ENCODE measurements at places on chromosomes 1 and 21.
A peak's percentile ranks its signal among the peaks of the same experiment; 100 is the strongest.

GRCh38 chr1:212722270-212722957 lies 22.8 kb upstream of the BATF3 start:
- DNase-seq, result no peak

- no peak for DNase-seq
These were observed 57.1 kb upstream of the DMRTB1 start for GRCh38 chr1:53401813-53402745.

GRCh38 chr21:45551783-45552695 lies 9.8 kb upstream of the SLC19A1 start:
- DNase-seq, result no peak

DNA sequence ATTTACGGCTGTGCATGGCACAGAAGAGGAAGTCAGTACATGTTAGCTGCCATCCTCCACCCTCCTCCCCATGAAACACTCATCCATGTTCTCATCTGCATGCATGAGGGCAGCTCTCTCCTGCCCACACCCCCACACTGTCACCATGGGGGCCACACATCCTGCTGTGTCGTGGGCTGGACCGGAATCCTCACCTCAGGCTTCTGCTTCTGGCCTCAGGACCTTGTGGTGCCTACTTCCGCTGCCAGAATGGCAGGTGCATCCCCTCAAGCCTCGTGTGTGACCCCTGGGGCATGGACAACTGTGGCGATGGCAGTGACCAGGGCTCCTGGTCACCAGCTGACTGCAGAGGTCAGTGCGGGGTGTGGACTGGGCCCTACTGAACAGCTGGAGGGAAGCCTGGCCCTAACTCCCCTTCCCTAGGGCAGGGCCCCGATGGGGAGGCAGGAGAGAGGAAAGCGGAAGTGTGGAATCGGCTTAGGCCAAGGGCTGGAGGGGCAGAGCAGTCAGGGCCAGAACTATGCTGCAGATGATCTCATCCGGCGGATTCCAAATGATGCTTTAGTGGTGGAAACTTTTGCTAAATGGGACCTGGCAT lies 3.8 kb downstream of the LDLRAD2 start:
- peak; percentile 34 for DNase-seq

- no peak for DNase-seq
These were observed 15.1 kb downstream of the THBS3 start for GRCh38 chr1:155192346-155193274.

- DNase-seq, result no peak
These were observed 10.7 kb upstream of the LAPTM5 start for GRCh38 chr1:30768159-30768829.

DNA sequence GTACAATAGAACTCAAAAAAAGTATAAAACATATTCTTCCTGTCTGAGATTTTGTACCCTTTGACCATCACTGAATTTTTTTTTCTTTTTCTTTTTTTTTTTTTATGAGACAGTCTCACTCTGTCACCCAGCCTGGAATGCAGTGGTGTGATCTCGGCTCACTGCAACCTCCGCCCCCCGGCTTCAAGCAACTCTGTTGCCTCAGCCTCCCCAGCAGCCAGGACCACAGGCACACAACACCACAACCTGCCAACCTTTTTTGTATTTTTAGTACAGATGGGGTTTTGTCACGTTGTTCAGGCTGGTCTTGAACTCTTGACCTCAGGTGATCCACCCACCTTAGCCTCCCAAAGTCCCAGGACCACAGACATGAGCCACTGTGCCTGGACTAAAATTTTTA lies 10.4 kb downstream of the SDCCAG8 start:
- DNase-seq, result no peak

DNA sequence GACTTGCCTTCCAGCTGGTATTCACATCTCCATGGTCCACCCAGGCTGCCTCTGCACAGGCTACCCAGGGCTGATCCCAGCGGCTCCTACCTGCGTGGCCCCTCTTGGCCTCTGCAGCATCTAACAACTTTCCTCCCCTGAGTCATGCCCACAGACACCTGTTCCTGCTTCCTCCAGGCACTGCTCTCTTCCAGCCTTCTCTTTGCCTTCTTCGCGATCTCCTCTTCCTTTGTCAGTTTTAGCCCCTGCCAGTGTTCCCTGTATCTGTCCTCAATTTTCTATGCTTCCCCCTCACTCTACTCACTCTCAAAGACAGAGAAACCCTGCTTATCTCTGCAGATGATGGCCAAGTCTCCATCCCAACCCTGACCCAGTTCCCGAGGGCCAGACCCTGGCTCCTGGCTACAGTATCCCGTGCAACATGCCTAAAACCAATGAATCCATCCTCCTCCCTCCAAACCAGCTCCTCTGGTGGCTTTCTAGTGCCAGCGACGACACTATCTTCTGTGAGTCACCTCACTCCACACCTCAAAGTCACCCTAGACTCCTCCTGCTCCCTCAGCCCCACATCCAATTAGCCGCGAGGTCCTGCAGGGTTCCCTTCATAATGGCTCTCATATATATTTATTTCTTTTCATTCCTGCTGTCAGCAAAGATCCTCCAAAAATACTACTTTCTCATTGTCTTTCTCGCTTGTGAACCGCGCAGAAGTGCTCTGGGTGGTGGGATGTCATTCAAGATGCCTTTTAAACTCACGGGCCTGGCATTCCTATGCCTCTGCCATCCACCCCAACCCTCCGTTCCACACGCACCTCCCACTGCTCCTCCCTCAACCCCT lies 259.2 kb downstream of the TOMM20 start:
- DNase-seq, result no peak

GRCh38 chr21:43306911-43307676 lies 119.8 kb downstream of the SIK1 start:
- DNase-seq, result peak; percentile 65

- DNase-seq, result no peak
These were observed 351.0 kb downstream of the SIPA1L2 start for GRCh38 chr1:232278925-232279324.

- DNase-seq, result no peak
These were observed 133.1 kb downstream of the LRRC40 start for GRCh38 chr1:70072231-70072751.

DNA sequence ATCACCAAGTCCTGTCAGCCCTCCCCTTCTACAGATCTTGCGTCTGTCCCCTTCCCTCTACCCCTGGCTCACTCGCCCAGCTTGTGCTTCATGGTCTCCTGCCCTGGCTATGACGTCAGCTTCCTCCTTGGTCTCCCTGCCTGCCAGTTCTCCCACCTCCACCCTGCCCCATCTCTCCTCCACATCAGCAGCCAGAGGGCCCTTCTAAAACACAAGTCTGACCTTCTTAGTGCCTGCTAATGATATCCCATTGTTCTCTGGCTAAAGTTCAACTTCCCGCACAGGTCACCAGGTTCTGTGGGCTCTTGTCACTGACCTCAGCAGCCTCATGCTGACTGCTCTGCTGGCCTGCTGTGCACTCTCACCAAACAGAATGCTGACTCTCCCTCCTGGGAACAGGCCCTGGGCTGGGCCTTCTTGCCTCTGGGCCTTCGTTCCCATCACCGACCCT lies 24.7 kb upstream of the MYCL start:
- no peak for DNase-seq

DNA sequence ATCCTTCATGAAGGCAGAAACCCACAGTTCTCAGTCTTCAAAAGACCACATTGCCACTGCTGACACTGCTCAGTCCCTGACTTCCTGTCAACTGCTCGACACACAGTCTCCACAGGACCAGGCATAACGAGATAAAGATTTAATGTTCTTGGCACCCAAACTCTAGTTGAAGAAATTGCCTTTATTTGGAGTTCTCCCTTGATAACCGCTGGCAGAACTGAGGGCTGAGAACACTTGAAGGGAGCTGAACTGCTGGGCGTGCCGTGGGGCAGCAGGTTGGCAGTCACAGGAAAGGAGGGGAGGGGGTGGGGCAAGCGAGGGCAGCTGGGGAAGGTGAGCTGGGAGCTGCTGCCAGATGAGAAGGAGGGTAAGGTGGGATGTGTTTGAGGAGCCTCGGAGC lies 15.9 kb downstream of the HENMT1 start:
- no peak for DNase-seq

DNA sequence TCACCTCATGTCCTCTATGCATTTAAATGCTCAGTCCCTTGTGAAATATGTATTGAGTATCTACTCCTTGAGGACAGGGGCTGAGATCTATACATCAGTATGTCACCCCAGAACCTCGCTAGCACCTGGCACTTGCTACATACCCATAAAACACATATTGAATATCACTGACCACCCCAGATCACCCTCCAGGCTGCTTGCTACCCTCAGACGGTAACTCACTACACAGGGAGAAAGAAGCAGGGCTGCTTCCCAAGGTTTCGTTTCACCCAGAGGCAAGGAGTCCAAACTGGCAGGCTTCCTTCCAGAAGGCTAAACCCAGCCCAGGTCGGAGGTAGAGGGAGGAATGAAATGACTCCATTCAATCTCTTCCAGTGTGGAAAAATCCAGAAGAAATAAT lies 8.5 kb downstream of the INKA2 start:
- no peak for DNase-seq

DNA sequence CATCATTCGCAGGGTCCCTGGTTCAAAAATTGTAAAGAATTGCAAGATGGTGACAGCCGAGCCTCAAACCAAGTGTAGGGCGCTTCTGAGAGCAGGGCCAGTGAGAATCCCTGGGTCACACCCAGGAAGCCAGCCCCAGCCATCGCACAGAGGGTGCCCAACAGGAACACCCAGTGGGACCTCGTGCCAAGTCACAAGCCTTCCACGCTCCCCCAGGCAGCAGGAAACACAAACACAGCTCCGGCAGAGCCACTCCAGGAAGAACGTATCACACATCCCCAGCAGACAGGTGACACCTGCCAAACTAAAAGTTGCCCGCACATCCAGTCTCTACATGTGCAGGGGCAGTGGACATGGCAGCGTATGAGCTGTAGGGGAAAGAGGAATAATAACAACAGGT lies 20.2 kb downstream of the DHRS3 start:
- no peak for DNase-seq

GRCh38 chr1:16162163-16162822 lies 6.4 kb upstream of the EPHA2 start:
- no peak for DNase-seq

- no peak for DNase-seq
These were observed 173.4 kb downstream of the S1PR1 start for GRCh38 chr1:101410048-101410878.

DNA sequence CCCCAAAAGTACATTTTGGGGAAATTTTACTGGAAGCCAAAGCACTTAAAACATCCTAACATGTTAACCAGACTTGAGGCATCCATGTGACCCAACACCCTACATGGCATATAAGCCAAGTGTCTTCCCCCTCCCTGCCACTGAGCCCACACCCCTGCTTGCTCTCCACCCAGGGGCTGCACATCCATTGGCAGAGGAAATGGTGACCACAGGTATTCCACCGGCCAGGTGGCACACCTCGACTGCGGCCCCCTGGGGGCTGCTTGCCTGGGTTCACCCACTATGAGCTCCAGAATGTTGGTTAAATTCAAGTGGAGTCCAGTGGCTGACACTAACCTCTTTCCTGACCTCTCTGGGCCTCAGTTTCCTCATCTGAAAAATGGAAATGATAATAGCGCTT lies 64.4 kb upstream of the FAM20B start:
- DNase-seq, result no peak

DNA sequence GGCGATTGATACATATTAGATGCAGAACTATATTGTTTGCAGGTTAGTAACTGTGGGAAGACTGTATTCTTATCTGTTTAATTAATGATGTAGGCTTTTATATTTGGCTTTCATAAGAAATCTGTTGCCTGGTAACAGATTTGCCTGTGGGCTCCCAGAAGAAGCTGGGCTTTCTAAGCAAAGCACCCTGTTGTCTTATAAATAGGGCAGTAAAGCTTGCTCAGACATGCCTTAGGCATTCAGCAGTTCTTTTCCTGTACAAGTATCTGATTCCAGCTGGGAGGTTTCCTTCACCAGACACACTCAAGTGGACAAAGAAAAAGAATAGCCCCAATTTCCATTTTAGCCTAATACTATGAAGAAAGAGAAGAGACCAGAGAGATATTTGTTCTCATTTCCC lies 524.0 kb downstream of the LRRIQ3 start:
- DNase-seq, result no peak

DNA sequence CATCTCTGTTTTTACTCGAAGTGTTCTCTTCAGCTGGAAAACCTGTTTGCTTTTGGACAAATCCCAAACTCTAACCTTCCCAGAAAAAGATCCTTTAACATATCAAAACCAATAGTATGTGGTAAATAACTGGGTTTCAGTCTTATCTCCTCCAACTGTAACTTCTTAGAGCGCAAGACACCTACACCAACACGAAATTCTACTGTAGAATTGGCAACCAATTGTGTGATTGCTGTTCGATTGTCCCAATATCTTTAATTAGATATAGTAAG lies 5.8 kb upstream of the MPZL1 start:
- no peak for DNase-seq

- DNase-seq, result no peak
These were observed 68.5 kb downstream of the FOXJ3 start for GRCh38 chr1:42266253-42267135.

- no peak for DNase-seq
These were observed 28.3 kb downstream of the CDCP2 start for GRCh38 chr1:54124472-54124871.

- DNase-seq, result no peak
These were observed 106.5 kb downstream of the PHTF1 start for GRCh38 chr1:113652771-113653170.

GRCh38 chr1:209455145-209455544 lies 128.4 kb upstream of the CAMK1G start:
- DNase-seq, result no peak

DNA sequence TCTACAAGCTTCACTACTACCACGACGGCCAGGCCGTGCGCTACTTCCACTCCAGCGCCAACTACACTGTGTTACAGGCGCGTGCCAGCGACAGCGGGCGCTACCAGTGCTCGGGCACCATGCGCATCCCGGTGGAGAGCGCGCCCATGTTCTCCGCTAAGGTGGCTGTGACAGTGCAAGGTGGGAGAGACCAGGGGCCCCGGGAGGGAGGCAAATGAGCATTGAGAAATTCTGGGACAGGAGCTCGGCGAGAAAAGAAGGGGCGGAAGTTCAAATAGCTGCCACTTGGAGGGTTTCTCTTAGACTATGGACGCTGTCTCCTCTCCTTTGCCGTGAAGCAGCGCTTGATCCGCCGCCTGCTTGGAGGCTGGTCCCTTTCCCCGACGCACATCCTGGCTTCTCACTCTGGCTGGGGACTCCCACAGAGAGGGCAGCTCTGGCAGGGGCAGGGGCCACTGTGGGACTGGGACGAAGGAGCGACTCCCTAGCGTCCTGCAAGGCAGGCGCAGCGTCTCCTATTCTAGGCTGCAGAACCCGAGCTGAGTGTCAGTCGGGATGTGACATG lies 4.6 kb downstream of the FCRLB start:
- DNase-seq, result no peak
